Activated CD4-positive, alpha-beta T cell treated with anti-CD3 and anti-CD28 coated beads, Interleukin-2, amount 50 U/mL, for 24 hours (primary cell): ENCODE measurements at places on chromosomes 2 and 18.

DNA sequence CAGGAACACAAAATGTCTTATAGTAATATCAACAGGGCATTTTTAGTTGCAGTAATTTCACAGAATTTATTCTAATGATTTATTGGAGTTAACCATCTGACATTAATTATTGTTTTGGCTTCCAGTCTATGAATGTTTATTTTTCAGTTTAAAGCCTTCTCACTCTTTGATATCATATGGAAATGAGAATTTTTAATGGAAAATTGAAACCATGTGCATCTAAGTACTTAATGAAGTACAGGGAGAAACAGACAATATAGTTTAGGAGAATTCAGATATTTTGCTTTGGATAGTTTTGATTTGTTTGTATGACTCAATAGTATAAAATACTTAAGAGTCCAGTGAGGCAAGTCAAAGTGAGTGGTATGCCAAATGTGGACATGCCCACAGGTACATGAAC lies 126.1 kb downstream of the OLA1 start:
- no peak for DNase-seq

GRCh38 chr2:60412027-60412426 lies 141.4 kb downstream of the BCL11A start:
- no peak for DNase-seq

- DNase-seq: no peak
Observed at GRCh38 chr18:34084635-34085034, 140.1 kb downstream of the NOL4 start.

DNA sequence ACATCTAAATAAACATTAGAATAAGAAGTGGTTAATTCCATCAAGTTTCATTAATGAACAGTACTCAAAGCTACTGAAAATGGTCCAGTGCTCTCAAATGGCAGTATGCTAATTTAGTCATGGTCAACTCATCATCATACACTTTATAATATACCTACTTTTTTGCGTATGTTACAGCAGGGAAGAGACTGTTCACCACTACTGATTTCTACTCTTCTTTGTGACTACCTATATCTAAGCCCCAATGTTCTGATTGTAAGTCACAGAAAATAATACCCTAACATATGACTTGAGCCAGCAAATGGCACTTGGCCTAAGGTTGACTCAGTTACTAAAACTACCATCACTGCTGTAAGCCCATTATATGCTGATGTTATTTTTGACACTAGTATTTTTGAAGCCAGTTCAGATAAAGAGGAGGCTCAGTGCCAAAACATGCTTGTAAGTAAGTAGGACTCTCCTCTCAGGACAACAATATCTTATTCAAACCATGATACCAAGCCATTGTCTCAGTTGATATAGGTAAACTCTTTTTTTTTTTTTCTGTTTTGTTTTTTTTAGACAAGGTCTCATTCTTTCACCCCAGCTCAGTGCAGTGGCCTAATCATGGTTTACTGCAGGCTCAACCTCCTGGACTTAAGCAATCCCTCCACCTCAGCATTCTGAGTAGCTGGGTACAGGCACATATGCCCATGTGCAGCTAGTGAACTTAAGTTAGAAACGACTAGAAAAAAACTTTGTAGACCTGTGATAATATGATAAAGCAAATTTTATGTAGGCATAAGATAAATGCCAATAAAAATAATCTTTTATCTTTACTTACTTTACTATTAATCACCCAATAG lies 266.9 kb downstream of the ZNF385B start:
- DNase-seq: no peak
